ENCODE measurements at places on chromosomes 1 and 21.

DNA sequence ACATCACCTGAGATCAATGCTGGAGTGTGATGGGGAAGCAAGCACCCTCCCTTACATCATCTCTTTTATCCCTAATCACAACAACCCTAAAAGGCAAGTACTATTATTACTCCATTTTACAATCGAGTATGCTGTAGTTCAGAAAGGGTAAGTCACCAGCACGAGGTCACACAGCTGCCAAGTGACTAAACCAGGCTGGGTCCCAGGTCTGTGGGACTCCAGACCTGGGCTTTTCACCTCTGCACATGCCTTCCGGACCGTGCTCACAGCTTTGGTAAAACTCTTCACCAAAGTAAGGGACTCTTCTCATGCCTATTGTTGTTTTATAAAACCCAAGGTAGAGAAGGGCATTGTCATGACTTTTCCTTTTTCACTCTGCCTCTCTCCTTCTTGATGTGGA, 130.9 kb downstream of the DMRTB1 start:
- DNase-seq: no peak

- no peak for DNase-seq
Observed at GRCh38 chr1:161933592-161934588, 89.8 kb downstream of the OLFML2B start.

DNA sequence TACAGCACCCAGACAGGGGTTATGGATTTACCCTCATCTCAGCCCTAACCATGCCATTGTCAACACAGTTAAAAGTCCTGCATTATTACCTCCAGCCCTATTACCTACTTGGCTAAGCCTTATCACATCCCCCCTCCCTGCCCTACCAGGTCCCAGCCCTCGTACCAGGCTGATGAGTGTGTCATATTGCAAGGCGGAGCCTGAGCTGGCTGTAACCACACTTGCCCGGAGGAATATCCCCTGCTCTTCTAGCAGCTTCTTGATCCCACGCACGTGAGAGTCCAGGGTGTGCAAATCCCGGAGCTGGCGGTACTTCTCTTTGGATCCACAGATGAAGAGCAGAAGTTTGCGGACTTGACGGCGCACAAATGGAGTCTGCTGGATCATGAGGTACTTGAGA, 87.4 kb downstream of the UBR4 start:
- DNase-seq: no peak

DNA sequence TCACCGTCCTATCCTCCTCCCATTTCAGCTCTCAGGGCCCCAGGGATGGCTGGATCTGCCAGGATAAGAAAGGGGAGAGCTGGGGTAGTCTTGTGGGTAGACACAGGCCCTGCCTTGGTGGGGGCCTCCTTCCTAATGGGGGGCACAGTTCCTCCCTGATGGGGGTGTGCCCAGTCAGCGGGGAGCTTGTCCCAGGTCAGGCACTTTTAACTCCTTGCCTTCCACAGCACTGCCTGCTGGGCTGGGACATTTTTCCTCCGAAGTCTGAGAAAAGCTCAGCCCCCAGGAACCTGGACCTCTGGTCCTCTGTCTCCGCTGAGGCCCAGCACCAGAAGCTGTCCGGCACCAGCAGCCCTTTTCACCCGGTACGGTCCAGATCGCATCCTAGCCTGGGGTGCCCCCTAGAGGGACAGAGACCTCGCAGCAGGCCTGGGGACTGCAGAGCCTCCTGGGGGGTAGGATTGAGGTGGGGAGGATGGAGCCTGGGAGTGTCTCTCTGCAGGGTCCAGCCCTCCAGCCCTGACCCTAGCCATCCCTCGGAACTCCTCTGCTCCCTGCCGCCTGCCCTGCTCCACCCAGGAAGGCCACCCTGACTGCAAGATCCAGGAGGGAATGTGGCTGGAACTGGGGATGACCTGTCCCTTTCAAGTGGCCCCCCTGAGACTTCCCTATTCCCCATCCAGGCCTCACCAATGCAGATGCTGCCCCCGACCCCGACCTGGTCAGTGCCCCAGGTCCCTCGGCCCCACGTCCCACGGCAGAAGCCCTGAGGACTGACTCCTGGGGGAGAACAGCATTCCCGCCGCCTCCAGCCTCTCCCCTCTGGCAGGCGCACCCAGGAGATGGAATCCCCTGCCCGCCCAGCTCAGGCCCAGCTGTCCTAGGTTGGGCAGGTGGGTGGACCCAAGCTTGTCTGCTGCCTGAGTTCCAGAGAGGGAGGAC, 12.0 kb downstream of the MIIP start:
- no peak for DNase-seq

- DNase-seq: no peak
Observed at GRCh38 chr1:226672339-226672762, 66.7 kb downstream of the ITPKB start.

DNA sequence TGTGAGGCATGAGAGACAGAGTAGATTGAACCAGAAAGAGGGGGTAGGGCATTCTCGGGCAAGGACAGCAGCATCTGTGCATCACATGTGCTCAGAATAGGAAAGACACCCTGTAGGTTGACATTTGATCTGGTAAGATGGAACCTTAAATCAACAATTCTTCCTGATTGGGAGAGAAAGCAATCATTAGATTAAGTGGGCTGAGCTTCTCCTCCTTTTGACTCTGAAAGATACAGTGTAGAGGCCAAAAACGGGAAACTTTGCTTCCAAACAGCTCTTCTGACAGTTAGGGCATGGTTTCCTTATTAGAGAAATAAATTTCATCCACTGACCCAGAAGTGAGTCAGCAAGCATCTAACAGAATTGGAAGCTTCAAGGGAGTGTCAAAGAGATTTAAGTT, 9.7 kb downstream of the KIF14 start:
- no peak for DNase-seq

DNA sequence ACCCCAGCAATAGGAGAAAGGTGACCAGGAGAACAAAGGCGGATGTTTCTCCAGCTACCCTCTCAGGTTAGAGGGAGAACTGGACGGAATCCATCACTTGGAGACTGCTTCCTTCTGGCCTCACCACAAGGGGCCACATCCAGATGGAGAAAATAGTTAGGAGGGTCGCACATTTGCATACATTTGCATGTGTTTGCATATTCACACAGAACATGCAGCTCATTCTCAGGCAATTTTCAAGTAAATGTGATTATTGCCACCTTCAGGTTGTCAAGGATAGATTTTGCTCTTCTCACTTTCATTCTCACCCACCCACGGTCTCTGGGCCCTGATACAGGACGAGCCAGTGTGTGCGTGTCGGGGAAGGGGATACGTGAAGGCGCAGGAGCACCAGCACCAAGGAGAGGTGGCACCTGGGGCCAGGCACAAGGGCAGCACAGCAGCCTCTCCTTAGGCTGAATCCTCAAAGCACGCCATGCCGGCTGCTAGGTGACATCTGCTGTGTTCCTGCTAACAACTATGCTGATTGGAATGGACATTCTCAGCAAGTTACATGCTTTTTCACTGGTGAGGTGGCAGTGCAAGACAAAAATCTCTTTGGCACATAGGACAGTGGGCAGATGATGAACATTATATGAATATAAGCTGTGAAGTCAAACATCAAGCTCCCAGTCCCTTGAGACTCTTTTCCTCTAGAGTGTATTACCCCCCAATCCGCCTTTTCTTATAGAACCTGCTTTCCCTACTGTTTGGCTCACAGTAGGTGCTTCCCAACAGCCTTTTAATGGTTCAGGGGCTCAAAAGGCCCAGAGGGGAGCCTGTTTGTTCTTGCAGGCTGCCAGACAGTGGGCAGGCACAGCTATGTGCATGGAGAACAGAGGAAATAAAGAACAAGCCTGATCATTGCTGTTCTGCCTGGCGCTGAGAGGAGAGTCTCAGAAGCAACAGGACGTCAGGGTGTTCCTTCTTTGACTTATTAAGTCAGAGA, 14.3 kb downstream of the ACKR1 start:
- no peak for DNase-seq

GRCh38 chr1:182366596-182366995, 25.0 kb downstream of the GLUL start:
- DNase-seq: no peak

GRCh38 chr1:244393604-244394176, 58.0 kb downstream of the ADSS2 start:
- no peak for DNase-seq

DNA sequence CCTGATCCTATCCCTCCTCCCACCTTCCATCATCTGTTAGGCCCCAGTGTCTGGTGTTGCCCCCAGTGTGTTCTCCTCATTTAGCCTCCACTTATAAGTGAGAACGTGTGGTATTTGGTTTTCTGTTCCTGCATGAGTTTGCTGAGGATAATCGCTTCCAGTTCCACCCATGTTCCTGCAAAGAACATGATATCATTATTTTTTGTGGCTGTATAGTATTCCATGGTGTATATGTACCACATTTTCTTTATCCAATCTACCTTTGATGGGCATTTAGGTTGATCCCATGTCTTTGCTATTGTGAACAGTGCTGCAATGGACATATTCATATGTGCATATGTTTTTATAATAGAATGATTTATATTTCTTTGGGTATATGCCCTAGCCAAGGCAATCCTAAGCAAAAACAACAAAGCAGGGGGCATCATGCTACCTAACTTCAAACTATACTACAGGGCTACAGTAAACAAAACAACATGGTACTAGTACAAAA, 142.9 kb downstream of the TNFSF18 start:
- DNase-seq: no peak

DNA sequence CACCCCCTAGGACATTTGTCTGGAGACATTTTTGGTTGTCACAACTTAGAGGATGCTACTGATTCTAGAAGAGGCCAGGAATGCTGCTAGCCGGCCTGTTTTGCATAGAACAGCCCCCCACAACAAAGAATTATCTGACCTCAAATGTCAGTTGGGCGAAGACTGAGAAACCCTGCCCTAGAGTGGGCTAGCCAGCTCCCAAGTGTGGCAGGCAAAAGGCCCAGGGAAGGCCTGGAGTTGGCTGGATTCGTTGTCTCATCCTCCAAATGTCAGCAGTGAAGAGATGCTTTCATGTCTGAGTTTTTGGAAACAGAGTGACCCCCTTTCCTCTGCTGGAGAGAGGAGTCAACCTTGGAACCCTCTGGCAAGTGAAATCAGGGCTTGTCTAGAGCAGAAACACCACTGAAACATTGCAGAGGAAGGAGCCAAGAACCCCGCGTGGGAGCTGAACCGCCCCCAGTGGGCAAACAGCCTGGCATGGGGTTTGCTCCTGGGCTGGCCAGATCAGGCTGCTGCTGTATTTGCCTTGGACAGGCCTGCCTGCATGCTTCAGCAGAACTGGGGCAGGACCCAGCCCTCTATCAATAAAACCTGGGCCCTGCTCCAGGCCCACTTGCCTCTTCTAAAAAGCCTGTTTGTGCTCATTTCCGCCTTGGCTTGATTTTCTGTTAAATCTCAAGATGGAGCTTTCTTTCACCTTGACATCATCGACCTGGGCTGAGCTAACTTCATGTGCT, 32.9 kb downstream of the RASSF5 start:
- peak; percentile 91 for DNase-seq

GRCh38 chr1:78052685-78053405, 7.1 kb downstream of the GIPC2 start:
- DNase-seq: no peak

DNA sequence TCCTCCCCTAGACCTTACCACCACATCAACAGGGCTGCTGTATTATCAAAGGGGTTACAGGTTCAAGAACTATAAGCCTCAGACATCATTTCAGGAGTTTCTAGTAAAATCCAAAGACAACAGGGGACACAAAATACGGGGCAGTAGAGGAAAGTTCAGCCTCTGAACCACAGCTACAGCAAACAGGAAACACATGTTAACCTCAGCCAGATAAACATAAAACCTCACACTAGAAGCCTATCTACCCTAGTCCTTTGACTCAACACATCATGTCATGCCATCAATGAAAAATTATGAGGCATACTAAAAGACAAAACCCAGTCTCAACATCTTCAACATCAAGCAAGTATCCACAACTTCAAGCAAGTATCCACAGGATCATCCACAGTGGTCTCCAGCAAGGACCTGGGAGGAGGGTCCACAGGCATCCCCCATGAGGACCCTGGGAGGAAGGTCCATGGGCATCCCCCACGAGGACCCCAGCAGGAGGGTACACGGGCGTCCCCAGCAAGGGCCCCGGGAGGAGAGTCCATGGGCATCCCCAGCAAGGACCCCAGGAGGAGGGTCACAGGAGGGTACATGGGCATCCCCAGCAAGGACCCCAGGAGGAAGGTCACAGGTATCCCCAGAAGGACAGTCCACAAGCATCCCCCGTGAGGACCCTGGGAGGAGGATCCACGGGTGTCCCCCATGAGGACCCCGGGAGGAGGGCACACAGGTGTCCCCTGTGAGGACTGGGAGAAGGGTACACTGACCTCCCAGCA, 440.0 kb downstream of the MATN1 start:
- no peak for DNase-seq

GRCh38 chr1:205168291-205168690, 43.2 kb downstream of the DSTYK start:
- no peak for DNase-seq

DNA sequence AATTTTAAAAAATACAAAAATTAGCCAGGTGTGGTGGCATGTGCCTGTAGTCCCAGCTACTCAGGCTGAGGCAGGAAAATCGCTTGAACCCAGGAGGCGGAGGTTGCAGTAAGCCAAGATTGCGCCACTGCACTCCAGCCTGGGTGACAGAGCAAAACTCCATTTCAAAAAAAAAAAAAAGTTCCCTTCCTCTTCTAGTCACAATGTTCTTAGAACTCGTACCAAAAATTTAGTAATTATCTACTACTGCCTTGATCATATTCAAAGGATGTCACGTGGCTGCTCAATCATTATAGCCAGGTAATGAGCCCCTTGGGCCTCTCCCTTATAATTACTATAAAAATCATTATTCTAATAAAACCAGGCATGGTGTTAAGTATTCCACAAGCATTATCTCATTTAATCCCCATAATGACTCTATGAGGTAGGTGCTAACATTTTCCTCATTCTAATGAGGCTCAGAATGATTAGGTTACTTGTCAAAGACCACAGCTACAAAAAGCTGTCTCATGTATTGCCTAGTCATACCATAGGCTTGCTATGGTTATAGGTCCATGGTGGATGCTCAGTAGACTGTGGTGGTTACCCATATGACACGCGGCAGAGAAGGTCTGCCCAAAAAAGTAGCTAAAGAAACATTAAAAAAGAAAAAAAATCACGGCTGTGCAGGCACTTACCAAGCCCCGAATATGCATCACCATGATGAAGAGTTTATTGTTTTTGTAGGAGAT, 15.5 kb upstream of the PPP1R15B start:
- no peak for DNase-seq

DNA sequence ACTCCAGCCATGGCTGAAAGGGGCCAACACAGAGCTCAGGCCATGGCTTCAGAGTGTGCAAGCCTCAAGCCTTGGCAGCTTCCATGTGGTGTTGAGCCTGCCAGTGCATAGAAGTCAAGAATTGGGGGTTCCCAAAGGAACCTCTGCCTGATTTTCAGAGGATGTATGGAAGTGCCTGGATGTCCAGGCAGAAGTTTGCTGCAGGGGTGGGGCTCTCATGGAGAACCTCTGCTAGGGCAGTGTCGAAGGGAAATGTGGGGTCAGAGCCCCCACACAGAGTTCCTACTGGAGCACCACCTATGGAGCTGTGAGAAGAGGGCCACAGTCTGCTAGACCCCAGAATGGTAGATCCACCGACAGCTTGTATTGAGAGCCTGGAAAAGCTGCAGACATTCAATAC, 29.8 kb upstream of the CD55 start:
- no peak for DNase-seq

GRCh38 chr1:209863766-209864485, 36.2 kb downstream of the UTP25 start:
- no peak for DNase-seq
